ENCODE measurements at places on chromosomes 5 and 9. TPM values are rescaled to one million over a fixed set of nuclear protein-coding genes. Genes with fewer than 3 reads are reported as not detected.

Gene DBH
- 0.29 TPM for total RNA-seq

Gene PDE8B
- total RNA-seq: 1.1 TPM

Gene ACTBL2
- total RNA-seq: not detected

Gene GABBR2
- total RNA-seq: 1.2 TPM

Gene FAM200C
- total RNA-seq: 6.2 TPM

Gene FRMD3
- 1.4 TPM for total RNA-seq

Gene APBA1
- 1.1 TPM for total RNA-seq

GRCh38 chr5:68268101-68268851 is 52.7 kb downstream of the PIK3R1 start:
- H3K36me3 ChIP-seq: no peaks in the 10 kb centered on the region
- H3K4me3 ChIP-seq: no peak overlapping the region
- DNase-seq: no peak
- no peaks in the 10 kb centered on the region for H3K27me3 ChIP-seq

DNA sequence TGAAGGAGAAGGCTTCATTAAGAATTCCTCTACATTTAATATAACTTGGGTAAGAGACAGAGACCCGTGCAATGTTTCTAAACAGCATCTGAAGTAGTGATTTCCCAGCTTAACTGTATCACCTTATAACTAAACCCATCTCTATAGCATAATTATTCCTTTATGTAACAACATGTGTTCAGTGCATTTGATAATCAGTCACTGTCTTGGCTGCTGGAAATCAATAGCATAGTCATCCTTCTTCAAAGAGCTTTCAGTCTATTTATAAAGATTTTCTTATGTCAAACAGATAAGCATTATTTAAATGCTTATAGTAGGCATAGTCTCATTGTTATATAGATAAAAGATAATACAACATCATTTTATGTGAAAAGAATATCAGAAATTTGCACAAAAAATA is 80.1 kb upstream of the TYRP1 start:
- no peak overlapping the region for H3K4me3 ChIP-seq
- H3K36me3 ChIP-seq: no peaks in the 10 kb centered on the region
- no peak for DNase-seq
- H3K4me1 ChIP-seq: no peaks in the 10 kb centered on the region
- H3K27me3 ChIP-seq: no peaks in the 10 kb centered on the region

DNA sequence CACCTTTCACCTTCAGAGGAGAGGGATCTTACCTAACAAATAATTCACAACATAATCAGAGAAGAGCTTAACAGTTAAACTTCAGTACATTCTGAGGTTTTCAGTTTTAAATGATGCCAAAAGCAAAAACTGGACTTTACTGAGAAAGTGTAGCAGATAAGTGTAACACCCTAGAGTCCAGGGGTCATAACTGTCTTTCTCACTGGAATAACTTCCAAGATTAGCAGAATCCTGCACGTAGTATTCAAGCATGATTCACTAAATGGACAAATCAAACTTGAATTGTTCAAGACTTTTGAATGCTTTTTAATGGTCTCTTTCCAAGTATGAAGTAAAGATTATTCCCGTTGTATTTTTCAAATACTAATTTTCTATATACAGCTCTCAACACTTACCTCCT is 180.1 kb upstream of the NREP start:
- DNase-seq: no peak
- no peaks in the 10 kb centered on the region for H3K4me1 ChIP-seq
- H3K36me3 ChIP-seq: no peaks in the 10 kb centered on the region
- H3K4me3 ChIP-seq: no peak overlapping the region
- no peak overlapping the region for H3K27ac ChIP-seq

DNA sequence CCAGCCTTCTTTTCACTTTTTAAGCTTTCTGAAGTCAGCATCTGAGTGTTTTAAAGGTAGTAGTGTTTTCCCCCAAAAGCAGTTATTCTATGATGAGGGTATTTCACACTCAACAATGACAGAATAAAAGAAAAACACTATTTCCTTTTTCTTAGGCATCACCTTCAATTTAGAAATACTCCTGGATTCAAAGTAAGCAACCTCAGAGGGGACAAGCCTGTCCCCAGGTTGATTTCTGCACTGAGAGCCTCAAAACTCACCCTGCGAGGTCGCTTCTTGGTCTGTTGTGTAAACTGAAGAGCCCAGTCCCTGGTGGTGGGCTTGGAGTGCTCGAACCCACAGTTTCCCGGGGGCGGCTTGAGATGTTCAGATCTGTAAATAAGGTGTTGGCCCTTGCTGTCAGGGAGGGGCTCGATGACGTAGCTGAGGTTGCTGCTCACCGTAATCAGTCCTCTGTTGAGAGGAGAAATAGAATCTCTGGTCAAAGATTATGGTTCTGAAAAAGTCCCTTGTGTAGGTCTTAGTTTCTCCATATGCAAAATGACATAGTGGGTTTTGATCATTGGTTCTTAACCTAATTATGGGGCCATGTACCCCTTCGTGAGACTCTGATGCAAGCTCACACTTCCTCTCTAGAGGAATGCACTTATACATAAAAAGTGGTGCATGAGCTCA is 55.9 kb downstream of the ADAM19 start:
- no peak overlapping the region for H3K27ac ChIP-seq
- H3K4me3 ChIP-seq: no peak overlapping the region
- no peaks in the 10 kb centered on the region for H3K27me3 ChIP-seq

DNA sequence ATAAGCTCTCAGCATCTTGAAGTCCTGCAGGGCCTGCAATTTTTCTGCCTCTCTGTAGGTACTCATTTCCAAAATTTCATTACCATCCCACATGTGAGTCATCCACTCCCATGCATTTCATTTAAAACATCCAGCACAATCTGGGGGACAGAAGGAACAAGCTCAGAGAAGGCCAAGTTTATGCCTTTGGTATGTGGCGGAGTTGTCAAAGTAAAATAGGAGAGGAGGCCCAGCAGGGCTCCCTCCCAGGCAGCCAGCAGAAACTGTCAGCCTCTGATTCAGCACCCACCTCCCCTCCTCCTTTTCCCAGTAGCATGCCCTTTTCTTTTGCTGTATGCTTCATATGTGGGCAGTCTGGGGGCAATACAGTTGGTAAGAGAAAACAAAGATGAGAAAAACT is 126.4 kb upstream of the ZNF366 start:
- peaks cover 8% of the 10 kb centered on the region for H3K4me1 ChIP-seq
- no peak for DNase-seq
- no peak overlapping the region for H3K27ac ChIP-seq

DNA sequence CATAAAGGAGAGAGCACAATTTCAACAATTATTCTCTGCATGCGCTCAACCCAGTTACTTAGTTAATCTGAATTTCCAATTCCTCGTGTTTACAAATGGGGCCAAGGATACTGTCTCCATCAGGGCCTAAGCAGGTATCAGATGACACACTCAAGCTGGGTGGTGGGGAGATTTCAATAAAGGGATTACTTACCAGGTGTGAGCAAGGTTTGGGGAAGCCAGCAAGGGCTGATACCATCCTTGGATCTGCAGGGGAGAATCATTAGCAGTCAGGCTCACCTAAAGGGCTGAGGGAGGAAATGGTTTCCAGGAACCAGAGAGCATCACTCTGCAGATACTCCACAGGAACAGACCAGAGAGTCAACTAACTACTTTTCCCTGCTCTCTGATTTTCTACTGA is 487.1 kb downstream of the NTRK2 start:
- no peak overlapping the region for H3K4me3 ChIP-seq
- peaks cover 8% of the 10 kb centered on the region for H3K4me1 ChIP-seq
- no peak for DNase-seq
- H3K27me3 ChIP-seq: no peaks in the 10 kb centered on the region
- H3K36me3 ChIP-seq: no peaks in the 10 kb centered on the region

GRCh38 chr5:74042959-74043358 is 417.0 kb downstream of the ARHGEF28 start:
- no peak overlapping the region for H3K4me3 ChIP-seq
- no peak overlapping the region for H3K27ac ChIP-seq
- no peaks in the 10 kb centered on the region for H3K4me1 ChIP-seq
- DNase-seq: no peak
- H3K27me3 ChIP-seq: no peaks in the 10 kb centered on the region

DNA sequence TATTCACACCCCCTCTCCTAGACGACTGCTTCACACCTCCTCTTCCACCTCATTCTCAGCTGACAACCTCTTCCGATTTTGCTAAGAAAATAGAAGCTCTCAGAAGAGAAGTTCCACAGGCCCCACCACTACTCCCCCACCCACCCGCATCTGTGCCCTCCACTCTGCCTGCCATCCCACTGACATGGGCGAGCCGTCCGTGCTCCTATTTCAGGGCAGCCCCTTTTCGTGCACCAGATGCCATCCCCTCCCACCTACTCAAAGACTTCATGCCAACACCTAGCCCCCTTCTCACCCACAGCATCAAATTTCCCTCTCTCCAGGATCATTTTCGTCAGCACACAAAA is 34.6 kb upstream of the JADE2 start:
- no peaks in the 10 kb centered on the region for H3K36me3 ChIP-seq
- no peak overlapping the region for H3K27ac ChIP-seq
- H3K27me3 ChIP-seq: no peaks in the 10 kb centered on the region

DNA sequence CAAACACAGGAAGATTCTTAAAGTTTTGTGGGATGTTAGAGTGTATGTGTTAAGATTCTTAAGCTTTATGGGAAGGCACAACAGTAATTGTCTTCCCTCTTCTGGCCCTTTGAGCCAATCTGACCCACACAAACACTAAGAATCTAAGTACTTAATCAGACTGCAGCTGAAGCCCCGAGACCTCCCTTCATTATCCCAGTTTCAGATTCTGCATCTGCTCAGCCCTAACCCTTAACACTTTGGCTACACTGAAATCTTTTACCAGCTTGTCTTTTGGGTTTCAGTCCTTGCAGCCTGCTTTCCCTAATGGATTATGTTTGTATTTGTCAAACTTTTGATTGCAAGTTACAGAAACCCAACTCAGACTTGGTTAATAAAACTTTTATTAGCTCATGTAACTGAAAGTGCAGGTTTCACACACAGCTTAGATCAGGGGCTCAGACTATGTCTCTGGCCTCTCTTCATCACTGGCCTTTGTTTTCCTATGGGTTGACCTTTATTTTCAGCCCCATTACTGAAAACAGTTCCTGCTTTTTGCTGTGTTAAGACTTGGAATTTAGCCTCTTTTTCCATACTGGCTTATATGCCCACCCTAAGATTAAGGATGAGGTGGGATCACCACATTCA is 71.5 kb downstream of the COX7C start:
- H3K4me3 ChIP-seq: no peak overlapping the region
- no peak overlapping the region for H3K27ac ChIP-seq
- H3K4me1 ChIP-seq: no peaks in the 10 kb centered on the region
- DNase-seq: no peak
- no peaks in the 10 kb centered on the region for H3K27me3 ChIP-seq
- no peaks in the 10 kb centered on the region for H3K36me3 ChIP-seq

GRCh38 chr9:2261421-2262103 is 246.4 kb downstream of the SMARCA2 start:
- no peak for DNase-seq
- H3K27me3 ChIP-seq: no peaks in the 10 kb centered on the region
- no peaks in the 10 kb centered on the region for H3K4me1 ChIP-seq

GRCh38 chr5:78657201-78657600 is 8.6 kb upstream of the LHFPL2 start:
- H3K4me3 ChIP-seq: no peak overlapping the region
- H3K27ac ChIP-seq: no peak overlapping the region
- H3K4me1 ChIP-seq: no peaks in the 10 kb centered on the region
- DNase-seq: no peak
- H3K36me3 ChIP-seq: no peaks in the 10 kb centered on the region

DNA sequence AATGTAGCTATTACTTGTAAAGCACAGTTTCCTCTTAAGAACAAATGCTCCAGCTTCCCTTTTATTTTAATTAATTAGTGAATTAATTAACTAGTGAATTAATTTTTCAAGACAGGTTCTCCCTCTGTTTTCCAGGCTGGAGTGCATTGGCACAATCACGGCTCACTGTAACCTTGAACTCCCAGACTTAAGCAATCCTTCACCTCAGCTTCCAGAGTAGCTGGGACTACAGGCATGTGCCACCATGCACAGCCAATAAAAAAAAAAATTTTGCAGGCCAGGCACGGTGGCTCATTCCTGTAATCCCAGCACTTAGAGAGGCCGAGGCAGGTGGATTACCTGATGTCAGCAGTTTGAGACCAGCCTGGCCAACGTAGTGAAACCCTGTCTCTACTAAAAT is 44.1 kb downstream of the FCHO2 start:
- H3K4me1 ChIP-seq: no peaks in the 10 kb centered on the region
- no peak overlapping the region for H3K4me3 ChIP-seq
- no peaks in the 10 kb centered on the region for H3K27me3 ChIP-seq
- DNase-seq: no peak
- no peaks in the 10 kb centered on the region for H3K36me3 ChIP-seq

- no peaks in the 10 kb centered on the region for H3K36me3 ChIP-seq
- no peak for DNase-seq
- no peak overlapping the region for H3K27ac ChIP-seq
- H3K27me3 ChIP-seq: no peaks in the 10 kb centered on the region
- H3K4me3 ChIP-seq: no peak overlapping the region
- no peaks in the 10 kb centered on the region for H3K4me1 ChIP-seq
Measured at GRCh38 chr5:84487963-84488362, 103.3 kb upstream of the EDIL3 start.

DNA sequence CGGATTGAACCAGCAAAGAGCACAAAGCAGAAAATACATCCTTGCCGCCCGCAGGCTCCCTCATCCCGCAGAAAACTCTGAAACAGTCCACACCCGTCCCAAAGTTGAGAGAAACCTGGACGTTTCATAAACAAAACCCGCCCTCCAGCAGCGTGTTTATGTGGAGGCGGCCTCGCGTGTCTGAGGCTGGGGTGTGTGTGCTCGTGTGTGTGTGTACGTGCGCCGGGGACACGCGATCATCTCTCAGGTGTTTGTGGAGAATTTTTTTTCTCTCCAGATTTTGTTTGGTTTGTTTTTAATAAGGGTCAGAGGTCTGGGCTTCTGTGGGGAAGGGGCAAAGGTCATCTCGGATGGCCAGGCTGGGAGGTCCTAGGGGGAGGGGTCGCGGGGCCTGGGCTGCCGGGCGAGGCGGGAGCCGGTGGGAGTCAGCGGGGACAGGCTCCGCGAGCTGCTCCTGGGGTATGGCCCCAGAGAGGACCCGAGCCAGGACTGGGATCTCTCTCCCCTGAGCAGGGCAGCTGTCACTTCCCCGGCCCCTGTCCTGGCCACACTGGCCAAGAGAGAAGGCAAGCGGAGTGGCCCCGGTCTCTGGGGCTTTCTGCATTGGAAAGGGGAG is 206.4 kb downstream of the C9orf50 start:
- H3K27me3 ChIP-seq: no peaks in the 10 kb centered on the region
- peaks cover 17% of the 10 kb centered on the region for H3K4me1 ChIP-seq
- H3K27ac ChIP-seq: peak overlapping the region; percentile 97
- H3K36me3 ChIP-seq: no peaks in the 10 kb centered on the region
- no peak for DNase-seq

DNA sequence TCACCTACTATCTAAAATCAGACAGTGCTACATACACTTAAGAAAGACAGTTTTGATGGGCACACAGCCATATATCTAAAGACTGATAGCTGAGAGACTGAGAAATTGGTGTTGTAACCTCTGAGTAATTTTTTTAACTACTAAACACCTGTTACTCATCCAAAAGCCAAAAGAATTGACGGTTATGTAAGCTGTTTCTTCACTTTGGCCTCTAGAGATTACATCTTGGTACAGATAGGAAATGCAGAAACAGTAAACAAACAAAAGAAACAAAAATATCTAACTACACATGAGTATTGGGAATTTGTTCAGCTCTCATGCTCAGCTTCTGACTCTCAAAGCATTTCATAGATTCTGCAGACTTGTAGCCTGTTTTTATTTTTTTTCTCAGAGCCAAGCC is 152.1 kb upstream of the GAS1 start:
- no peak for DNase-seq
- H3K4me3 ChIP-seq: no peak overlapping the region
- no peak overlapping the region for H3K27ac ChIP-seq
- H3K27me3 ChIP-seq: no peaks in the 10 kb centered on the region
- no peaks in the 10 kb centered on the region for H3K36me3 ChIP-seq
- H3K4me1 ChIP-seq: no peaks in the 10 kb centered on the region

All from H1 (cell line).